A549 (cell line): ENCODE measurements at places on chromosomes 4 and X. TPM values are rescaled to one million over a fixed set of nuclear protein-coding genes. Genes with fewer than 3 reads are reported as not detected.

DNA sequence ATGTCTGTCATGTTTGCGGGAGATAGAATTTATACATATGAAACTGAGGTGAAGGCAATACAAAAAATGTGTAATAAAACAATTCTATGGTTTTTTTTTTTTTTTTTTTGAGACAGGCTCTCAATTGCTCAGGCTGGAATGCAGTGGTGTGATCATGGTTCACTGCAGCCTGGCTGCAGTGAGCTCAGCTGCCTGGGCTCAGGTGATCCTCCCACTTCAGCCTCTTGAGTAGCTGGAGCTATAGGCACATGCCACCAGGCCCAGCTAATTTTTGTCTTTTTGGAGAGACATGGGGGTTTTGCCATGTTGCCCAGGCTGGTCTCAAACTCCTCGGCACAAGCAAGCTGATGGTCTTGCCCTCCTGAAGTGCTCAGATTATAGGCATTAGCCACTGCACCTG, 10.1 kb downstream of the RADX start:
- no peak for DNase-seq

GRCh38 chrX:5402461-5402860, 826.2 kb downstream of the NLGN4X start:
- DNase-seq, result no peak

- no peak for DNase-seq
Observed at GRCh38 chr4:153618833-153619232, 65.2 kb upstream of the TLR2 start.

Gene MND1
- polyA plus RNA-seq, result 14.7 to 16.5 TPM (median 16.3 TPM) in 3 replicates

GRCh38 chrX:124274438-124275181, 57.9 kb upstream of the TEX13D start:
- DNase-seq, result no peak

GRCh38 chr4:34202154-34202553, 2042.2 kb downstream of the ARAP2 start:
- DNase-seq, result no peak

Gene DMRTC1B
- polyA plus RNA-seq, result not detected in 3 replicates

Gene RASSF6
- 1.6 to 1.8 TPM (median 1.8 TPM) in 3 replicates for polyA plus RNA-seq

DNA sequence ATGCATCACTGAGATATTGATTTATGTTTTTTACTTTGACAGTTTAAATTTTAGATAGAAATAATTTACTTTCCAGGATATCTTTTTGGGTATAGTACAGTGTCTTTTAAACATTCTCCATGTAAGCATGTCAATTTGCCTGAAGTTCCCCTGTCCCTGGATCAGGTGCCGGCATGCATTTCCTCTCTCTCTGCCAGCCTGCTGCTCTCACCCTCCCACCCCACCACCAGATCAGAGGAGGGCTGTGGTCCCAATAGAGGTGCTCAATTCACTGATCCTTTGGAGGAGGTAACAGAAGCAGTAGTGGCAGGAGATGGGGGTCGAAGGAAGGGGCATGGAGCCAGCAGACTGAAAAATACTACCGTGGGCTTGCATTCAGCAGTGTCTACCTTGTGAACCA, 28.3 kb upstream of the DSPP start:
- no peak for DNase-seq

GRCh38 chr4:32148111-32148666, 1428.0 kb downstream of the PCDH7 start:
- no peak for DNase-seq

Gene SMIM43
- polyA plus RNA-seq, result 0.38 to 0.45 TPM (median 0.41 TPM) in 3 replicates

GRCh38 chrX:45709381-45709780, 508.7 kb upstream of the DIPK2B start:
- DNase-seq, result no peak

DNA sequence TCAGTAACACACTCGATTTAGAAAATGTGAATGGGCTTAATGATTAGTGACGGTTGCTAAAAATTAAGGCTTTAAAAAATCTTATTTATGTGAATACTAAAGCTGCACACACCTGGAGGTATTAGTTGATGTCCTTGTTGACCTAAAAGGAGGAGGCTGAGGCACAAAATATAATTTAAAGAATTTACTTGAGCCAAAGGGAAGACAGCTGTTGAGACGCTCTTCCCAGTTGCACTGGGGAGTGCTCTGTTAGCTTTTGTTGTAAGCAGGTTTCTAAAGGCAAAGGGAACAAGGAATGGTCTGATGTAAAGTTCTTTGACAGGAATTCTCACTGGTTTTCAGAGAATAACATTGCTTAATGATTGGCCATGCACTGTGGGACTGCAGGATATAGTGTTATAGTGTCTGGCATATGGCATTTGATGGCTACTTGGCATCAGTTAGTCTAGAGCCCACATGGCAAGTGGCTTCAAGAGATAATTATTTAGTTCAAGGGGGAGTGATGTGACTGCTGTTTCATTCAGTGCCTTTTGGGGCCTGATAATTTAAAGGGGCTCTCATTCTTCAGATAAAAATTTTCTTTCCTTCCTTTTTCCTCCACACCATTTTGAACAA, 30.8 kb upstream of the PGM2 start:
- DNase-seq, result no peak

Gene TMLHE
- 10.7 to 12.1 TPM (median 11.5 TPM) in 3 replicates for polyA plus RNA-seq

DNA sequence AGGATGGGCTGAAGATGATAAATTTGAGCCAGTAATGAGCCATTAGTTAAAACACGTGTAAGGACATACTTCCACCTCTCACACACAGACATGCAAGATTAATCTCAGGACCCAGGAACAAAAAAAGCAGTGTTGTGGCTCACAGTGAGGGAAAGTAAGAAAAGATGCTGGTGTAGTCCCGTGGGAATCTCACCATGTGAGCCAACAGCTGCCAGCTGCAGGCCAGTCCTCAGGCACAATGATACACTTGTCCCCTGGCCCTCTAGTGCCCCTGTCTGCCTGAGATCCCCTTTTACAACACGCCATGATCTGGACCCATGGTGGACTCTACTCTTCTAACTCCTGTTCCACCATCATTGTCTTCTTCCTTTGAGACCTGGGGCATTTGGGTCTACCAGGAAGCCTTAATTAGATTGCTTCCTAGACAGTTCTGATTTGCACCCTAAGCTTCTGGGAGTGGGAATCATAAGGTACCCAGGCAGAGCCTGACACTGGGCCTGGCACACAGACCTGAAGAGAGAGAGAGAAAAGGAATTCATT, 194.7 kb downstream of the STIM2 start:
- no peak for DNase-seq
